Daoy (cell line): ENCODE measurements at places on chromosomes 6 and 20. TPM values are rescaled to one million over a fixed set of nuclear protein-coding genes. Genes with fewer than 3 reads are reported as not detected.

- DNase-seq = no peak
These were observed 27.9 kb upstream of the TBC1D7 start for GRCh38 chr6:13355999-13356785.

DNA sequence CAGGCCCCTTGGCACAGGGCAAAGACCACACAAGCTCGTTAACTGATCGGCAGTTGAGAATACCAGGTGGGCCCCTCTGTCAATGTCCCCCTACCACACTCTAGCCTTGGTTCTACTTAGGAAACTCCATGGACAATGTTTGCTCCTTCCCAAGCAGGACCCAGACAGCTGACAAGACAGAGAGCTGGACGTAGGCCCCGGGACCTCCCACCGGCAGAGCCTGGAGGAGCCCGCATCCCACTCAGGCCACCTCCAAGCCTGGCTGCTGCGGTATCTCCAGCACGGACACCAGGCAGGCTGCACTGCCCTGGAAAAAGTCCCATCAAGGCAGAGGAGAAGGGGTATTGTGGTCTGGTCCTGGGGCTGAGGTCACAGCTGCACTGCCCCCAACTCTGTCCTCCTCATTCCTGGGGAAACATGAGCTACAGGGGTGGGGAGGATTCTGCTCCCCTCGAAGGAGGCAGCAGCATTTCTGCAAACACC lies 6.2 kb upstream of the GRM4 start:
- no peak for DNase-seq

DNA sequence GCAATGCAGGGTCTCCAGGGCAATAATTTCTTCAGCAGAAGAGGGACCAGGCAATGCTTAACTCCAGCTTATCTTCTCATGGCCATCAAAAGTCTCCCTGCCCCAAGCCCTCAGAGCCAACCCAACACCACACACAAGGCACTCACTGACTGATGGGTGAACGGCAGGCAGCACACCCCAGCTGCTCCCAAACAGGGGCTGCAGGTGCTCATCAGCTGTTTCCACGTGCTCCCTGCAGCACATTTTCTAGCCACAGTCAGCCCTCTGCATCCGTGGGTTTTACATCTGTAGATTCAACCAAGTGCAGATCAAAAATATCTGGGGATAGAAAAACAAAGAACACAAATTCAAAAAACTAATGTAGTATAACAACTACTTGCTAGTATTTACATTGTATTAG lies 4.0 kb upstream of the GABRR1 start:
- no peak for DNase-seq

GRCh38 chr20:35739294-35740163 lies 2.5 kb downstream of the RBM39 start:
- DNase-seq = no peak

- DNase-seq = peak; percentile 98
These were observed 84.3 kb upstream of the TAB2 start for GRCh38 chr6:149233056-149233715.

DNA sequence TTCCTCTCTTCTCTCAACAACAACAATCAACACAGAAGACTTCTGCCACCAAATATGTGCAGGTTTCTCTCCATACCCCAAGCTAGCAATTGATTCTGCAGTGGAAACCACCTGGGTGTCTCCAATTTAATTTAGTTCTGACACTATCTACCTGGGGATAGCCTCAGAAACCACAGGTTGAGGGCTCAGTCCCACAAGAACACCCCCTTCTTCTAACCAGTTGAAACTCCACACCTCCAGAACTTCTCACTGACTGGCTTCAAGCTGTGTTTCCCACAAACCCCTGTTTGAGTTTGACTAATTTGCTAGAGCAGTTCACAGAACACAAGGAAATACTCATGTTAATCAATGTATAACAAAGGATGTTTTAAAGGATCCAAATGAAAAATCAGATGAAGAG lies 52.5 kb upstream of the SPTLC3 start:
- no peak for DNase-seq

DNA sequence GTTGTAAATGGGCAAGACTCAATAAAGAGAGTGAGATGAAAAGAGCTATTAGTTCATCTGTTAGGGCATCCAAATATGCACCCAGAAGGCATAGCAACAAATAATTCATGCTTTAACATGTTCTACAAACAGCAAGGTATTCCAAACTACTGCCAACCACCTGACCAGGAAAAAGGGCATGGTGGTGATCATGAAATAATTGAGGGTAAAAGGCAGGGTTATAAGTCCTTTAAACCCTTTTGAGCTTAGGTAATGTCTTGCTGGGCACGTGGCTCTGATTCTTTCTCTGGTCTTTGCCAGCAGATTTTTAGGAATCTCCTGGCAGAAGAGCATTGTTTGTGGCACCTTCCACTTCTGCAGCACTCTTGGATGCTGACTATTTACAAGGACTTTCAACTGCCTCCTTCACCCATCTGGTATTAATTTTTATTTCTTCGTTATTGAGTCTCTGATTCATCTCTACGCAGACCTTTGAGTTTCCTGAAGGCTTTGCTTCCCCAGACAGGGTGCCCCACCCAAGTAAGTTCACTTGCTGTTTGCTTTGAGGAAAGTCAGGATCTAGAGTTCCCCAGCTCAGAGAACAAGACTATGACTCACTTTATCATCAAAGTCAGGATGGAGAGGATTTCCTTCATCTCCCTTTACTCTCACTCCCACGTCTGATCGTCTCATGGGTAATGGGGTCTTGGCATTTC lies 83.4 kb upstream of the NEDD9 start:
- DNase-seq = peak; percentile 82

Gene SKIC2
- total RNA-seq = 59.7 and 62.5 TPM in 2 replicates

Gene LRRC1
- total RNA-seq = 12.2 and 13.1 TPM in 2 replicates

DNA sequence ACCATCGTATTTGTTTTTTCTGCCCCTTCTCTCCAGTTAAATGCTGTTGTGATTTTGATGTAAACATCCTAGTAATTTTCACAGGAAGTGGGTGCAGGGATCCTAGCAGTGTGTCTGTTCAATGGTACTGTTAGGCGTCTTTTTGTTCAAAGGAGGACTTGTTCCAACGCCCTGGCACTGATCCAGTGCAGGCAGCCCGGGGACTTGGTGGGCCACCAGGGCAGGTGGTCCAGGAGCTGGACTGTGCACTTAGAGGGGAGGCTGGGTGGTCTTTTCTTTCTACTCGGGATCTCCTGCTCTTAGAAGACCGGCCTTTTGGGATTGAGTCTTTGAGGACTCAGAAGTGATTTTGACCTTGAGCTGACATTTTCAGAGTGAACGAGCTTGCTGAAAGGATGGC lies 41.1 kb upstream of the NKX2-2 start:
- no peak for DNase-seq

- no peak for DNase-seq
These were observed 16.2 kb upstream of the HLA-G start for GRCh38 chr6:29811377-29811776.

- DNase-seq = peak; percentile 42
These were observed 8.9 kb upstream of the QKI start for GRCh38 chr6:163405412-163406309.

Gene SLC29A1
- total RNA-seq = 14.7 and 20.4 TPM in 2 replicates

DNA sequence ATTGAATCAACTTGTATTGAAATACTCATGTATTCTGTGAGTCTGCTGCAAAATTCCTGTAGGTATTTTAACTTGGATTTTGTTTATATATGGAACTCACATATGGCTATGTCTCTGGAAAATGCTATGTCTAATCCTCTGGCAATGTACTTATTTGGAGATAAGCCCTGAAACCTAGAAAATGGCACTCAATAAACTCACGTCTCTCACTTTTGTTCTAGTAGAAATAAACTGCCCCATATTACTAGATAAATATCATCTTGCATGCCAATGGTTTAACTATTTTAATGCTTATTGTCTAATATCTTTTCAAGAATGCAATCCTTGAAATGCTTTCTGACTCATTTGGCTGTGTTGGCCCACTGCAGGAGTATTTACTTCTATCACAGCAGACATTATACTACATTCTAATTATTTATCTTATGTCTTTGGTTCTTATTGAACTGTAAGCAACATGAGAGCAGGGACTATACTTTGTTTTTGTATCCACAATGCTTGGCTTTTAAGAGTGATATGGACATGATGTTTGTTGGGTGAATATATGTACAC lies 292.2 kb upstream of the RSPO3 start:
- no peak for DNase-seq

GRCh38 chr6:33029328-33030184 lies 20.2 kb upstream of the HLA-DOA start:
- no peak for DNase-seq

- no peak for DNase-seq
These were observed 385.5 kb downstream of the DHX35 start for GRCh38 chr20:39347626-39348025.

Gene HSPA1L
- 0.12 and 0.80 TPM in 2 replicates for total RNA-seq

Gene MTRF1L
- total RNA-seq = 23.5 and 29.3 TPM in 2 replicates

Gene TMEM244
- 2.7 TPM in 1 of 2 replicates, not detected in the other for total RNA-seq

DNA sequence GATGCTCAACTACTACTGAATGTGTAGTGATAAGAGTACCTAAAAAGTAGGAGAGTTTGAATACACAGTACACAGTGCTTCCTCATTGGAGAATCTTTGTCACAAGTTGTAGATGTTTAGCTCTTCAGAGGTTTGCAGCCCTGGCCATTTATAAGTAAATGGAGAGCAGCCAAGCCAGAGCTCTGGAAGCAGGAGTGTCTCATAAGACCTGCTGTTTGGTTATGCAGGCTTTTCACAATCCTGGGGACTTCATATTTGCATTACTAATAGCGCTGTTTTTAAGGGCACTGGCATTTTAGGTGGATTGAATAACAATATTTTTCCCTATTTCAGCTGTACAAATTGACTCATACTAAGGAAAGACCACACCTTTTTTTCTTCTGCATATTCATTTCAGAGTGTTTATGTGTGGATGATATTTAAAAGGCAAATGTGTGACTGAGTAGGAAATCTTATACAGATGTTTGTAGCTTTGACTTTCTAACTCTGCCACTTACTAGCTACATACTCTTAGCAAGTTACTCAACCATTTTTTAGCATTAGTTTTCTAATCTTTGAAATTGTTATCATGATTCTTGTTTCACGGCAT lies 730.5 kb upstream of the MAP3K7 start:
- no peak for DNase-seq

Gene NAA20
- 64.5 and 72.8 TPM in 2 replicates for total RNA-seq

- DNase-seq = no peak
These were observed 944.7 kb downstream of the PHF3 start for GRCh38 chr6:64580346-64580745.

Gene CLVS2
- under 0.01 TPM in 1 of 2 replicates, not detected in the other for total RNA-seq

Gene BLCAP
- total RNA-seq = 29.1 and 32.6 TPM in 2 replicates

DNA sequence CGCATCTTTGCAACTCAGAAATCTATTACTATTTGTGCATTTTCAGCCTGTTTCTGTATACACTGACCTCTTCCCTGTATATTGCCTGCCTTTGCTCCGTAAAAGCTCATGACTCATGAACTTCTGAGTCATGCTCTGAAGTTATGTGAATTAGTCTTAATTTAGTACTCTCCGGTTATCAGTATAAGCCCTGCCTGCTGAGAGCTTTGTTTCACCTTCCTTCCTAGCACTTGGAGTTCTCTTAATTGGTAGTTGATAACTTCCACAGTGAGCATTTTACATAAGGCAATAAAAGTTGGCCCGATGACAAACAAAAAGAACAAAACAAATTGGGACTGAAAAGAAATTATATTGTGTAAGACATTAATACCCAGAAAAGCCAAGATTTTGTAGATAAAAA lies 231.4 kb downstream of the GJA1 start:
- peak; percentile 79 for DNase-seq

GRCh38 chr20:36574366-36575135 lies 1.2 kb downstream of the TGIF2 start:
- DNase-seq = peak; percentile 74

DNA sequence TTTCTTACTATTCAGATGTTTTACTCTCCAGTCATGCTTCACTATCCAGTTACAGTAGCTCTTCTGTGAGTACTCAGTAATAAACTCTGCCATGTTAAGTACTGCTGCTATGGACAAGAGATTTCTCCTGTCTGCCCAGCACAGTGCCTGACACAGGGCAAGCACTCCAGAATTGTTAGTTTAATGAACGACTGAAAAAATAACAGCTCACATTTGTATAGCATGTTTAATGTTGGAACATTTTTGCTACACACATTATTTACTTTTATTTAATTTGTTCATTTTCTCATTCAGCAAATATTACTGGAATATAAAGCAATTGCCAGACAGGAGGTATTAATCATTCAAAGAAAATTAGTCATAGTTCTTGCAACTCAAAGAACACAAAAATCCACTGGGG lies 142.6 kb upstream of the HMGN3 start:
- no peak for DNase-seq

DNA sequence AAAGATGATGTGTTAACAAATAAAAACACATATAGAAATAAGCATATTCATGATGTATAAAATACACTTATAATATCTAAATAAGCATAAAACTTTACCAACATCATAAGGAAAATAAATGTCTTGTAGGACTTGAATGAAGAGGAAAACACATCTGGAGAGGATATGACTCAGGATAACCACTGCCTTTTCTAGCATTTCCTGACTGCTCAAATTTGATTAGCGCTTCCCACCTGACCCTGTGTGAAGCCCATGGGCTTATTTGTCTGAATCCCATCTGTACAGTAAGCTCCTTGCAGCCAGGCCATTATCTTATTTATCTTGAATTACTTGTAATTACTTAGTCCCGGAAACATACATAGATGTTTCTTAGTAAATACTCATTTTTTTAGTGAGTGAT lies 608.6 kb downstream of the COL12A1 start:
- DNase-seq = no peak

Gene MAPK13
- total RNA-seq = 0.18 and 0.46 TPM in 2 replicates

DNA sequence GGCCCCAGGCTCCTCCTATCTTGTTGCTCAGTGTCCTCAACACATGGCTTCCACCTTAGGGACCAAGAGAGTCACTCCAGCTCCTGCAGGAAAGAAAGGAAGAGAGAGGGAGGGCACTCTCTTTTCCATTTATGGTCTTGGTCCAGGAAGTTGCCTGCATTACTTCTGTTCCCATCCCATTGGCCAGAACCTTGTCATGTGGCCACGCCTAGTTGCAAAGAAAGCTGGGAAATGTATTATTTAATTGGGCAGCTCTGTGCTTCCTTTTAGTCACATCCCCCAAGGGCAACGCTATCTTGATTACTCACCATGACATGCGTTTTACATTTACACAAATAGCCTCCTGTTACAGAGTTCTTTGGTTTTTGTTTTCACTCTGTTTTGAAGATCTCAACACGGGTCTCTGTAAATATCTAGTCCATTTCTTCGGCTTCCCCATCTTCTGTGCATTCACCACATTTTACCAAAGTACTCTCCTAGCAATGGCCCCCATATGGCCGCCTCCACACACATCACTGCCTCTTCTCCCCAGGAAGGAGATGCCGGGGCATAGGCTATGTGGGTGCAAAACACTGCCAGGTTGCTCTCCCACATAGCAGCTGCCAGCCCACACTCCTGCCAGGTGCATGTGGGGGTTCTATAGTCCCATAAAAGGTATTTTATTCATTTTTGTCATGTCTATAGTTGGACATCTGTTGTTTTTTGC lies 35.7 kb upstream of the ZMYND8 start:
- peak; percentile 82 for DNase-seq

Gene ASXL1
- 26.1 and 39.9 TPM in 2 replicates for total RNA-seq
